ENCODE measurements at places on chromosomes 6 and 20. TPM values are rescaled to one million over a fixed set of nuclear protein-coding genes. Genes with fewer than 3 reads are reported as not detected.

The ZNF341 gene
- 7.1 TPM for polyA plus RNA-seq

The TREM2 gene
- 20.9 TPM for polyA plus RNA-seq

The LTB gene
- polyA plus RNA-seq = 0.35 TPM

The FAM209B gene
- polyA plus RNA-seq = 0.47 TPM

The PTK7 gene
- 61.9 TPM for polyA plus RNA-seq

The RAET1G gene
- 1.7 TPM for polyA plus RNA-seq

The GLO1 gene
- 149 TPM for polyA plus RNA-seq

The NKAPL gene
- polyA plus RNA-seq = 3.3 TPM

The TMEM74B gene
- 37.4 TPM for polyA plus RNA-seq

The HLA-DQB2 gene
- polyA plus RNA-seq = 0.24 TPM

The RHAG gene
- 0.53 TPM for polyA plus RNA-seq

The RAD21L1 gene
- polyA plus RNA-seq = not detected

The STAU1 gene
- 93.2 TPM for polyA plus RNA-seq

The NCOA5 gene
- polyA plus RNA-seq = 49.9 TPM

The HSPA12B gene
- polyA plus RNA-seq = 16.1 TPM

The DYNLT2 gene
- polyA plus RNA-seq = 7.2 TPM

The RSPH3 gene
- polyA plus RNA-seq = 8.5 TPM

The KIF25 gene
- polyA plus RNA-seq = 1.2 TPM

The ZNF311 gene
- polyA plus RNA-seq = 6.9 TPM

The TNXB gene
- 26.1 TPM for polyA plus RNA-seq

The C6orf118 gene
- polyA plus RNA-seq = 15.0 TPM

The SRMS gene
- polyA plus RNA-seq = 0.22 TPM

The SRSF12 gene
- polyA plus RNA-seq = 26.7 TPM

The KCNK5 gene
- polyA plus RNA-seq = 0.73 TPM

The GPX5 gene
- polyA plus RNA-seq = not detected

The ALDH8A1 gene
- 1.5 TPM for polyA plus RNA-seq

The PI16 gene
- polyA plus RNA-seq = 22.7 TPM

The MYO6 gene
- polyA plus RNA-seq = 38.5 TPM

The CST3 gene
- polyA plus RNA-seq = 2,096 TPM

The LY6G6F gene
- polyA plus RNA-seq = 0.27 TPM

The GPSM3 gene
- 9.9 TPM for polyA plus RNA-seq

The ENPP5 gene
- polyA plus RNA-seq = 5.6 TPM

The ARMC12 gene
- 3.7 TPM for polyA plus RNA-seq

The MKKS gene
- polyA plus RNA-seq = 41.6 TPM

The ARFGEF2 gene
- polyA plus RNA-seq = 13.5 TPM

The EGFL8 gene
- polyA plus RNA-seq = 75.6 TPM
